Central memory CD8-positive, alpha-beta T cell (primary cell): ENCODE measurements at places on chromosomes 7 and 10.

- DNase-seq, result no peak
Measured at GRCh38 chr10:784403-785088, 95.1 kb upstream of the DIP2C start.

GRCh38 chr7:68309271-68309670 lies 1289.0 kb upstream of the AUTS2 start:
- no peak for DNase-seq

GRCh38 chr7:24475166-24475961 lies 97.9 kb upstream of the PALS2 start:
- DNase-seq, result no peak

DNA sequence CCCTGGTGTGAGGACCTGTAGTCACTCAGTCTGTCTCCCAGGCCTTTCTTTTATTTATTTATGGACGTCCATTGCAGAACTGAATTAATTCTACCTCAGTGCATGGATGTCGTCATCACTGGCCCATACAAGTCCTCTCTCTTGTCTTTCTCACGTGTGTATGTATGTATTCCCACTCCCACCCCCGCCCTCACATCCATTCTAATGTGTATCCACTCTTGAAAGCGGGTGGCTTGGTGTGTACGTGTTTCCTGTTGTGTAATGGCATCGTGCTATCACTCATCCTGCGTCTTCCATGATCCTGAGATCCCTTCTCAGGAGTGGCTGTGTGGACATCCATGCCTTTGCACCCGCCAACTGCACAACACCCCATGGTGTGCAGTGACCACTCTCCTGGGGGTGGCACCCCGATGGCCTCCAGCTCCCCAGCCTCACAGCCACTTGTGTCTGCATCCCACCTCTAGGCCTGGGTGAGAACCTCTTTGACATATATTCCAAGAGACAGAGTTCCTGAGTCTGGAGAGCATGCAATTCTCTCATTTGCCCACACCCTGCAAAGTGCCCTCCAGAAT lies 3.0 kb upstream of the AOC1 start:
- no peak for DNase-seq

- DNase-seq, result no peak
Measured at GRCh38 chr10:117246997-117247671, 6.2 kb downstream of the SLC18A2 start.

DNA sequence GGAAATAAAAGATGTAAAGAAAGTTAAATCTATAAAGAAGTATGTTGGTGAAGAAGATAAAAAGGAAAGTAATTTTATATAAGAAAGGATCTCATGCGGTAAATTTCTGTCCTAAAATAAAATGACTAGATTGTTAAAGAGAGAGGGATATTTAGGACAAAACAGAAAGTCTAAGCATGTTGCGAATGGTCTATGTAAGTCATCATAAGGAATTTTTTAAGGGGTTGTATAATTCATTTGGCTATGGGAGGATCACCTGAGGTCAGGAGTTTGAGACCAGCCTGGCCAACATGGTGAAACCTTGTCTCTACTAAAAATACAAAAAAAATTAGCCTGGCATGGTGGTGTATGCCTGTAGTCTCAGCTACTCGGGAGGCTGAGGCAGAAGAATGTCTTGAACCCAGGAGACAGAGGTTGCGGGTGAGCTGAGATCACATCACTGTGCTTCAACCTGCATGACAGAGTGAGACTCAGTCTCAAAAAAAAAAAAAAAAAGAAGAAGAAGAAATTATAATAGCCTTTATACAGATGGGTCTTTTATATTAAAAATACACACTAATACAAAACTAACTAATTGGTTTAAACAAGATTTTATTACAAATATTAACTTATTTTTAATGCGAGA lies 294.3 kb downstream of the MAGI2 start:
- DNase-seq, result no peak

DNA sequence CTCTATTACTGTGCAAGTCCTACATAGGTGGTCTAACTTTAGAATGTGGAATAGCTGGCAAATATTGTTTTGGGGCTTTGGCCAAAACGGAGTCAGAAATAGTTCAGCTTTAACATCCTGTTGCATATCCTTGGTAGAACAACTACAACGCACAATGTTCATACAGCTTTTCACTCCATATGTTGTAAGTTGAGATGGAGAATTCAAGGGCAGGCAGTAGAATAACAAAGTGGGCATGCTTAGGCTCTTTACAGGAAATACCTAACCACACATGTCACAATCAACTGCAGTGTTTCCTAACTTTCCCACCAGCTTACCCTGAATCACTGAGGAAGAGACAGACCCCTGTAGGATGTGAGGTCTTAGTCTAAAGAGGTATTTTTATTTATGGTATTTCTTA lies 122.3 kb downstream of the PPP1R3A start:
- DNase-seq, result no peak

DNA sequence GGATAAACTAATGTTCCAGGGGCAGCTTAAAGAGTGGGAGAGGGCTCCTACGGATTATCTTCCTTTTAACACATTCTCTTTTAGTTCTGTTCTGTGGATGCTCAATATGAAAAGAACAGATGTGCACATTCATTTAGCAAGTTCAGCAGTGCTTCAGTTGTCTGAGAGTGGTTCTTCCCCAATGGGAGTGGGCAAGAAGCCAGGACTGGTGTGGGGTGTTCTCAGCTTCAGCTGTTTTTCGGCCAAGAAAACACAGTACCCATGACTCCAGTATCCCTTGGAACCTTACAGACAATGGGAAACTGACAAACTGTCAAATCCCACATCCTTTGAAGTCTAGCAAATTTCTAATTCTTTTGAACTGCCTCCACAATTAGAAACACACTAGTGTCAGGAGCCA lies 71.5 kb upstream of the LRRC17 start:
- no peak for DNase-seq

DNA sequence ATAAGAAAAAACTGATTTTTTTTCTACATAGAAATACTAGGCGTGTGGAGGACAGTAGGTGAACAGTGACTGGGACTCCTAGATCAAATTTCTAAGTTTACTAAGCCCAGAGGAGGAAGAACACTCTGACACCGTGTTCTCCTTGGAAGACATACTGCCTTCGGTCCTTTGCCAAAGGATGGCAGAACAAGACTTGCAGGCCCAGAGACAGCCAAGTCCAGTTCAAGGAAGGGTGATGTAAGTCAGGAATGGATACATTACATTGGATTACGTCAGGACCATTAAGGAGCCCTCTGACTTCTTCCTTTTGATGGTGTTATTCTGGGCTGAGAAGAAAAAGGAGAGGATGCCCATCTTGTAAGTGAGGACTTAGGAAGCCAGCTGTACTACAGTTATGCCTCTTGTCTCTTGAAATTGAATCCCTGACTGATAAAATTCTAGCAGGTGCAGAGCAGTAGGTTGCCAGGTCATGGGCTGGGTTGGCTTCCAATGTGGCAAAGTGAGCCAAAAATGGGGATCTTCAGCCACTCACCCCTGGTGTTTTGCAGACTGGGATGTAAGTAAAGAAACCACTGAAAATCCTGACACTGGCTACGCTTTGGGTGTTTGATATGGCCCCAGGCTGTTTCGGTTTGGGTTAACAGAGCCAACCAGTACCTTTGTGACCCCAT lies 45.1 kb downstream of the RELN start:
- DNase-seq, result no peak

DNA sequence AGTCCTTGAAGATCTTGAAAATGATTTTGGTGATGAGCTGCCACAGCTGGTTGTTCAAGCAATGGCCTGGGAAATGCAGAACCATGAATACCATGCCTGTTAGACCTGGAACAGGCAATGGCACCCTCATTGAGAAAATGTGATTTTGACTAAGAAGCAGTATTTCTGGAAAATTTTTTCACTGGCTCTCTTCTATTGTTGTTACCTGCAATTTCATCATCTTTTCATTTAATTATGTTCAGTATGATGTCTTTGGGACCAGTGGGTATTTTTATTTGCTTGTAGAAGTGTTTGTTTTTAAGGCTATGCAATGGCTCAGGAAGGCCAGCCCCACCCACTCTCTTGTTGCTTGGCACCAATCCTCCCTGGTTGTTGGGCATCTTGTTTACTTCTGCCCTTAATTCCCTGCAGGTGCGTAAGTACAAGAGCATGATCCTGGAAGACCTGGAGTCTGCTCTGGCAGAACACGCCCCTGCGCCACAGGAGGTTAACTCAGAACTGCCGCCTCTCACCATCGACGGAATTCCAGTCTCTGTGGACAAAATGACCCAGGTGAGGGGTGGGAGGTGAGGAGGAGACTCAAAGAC lies 78.6 kb downstream of the NRF1 start:
- no peak for DNase-seq

DNA sequence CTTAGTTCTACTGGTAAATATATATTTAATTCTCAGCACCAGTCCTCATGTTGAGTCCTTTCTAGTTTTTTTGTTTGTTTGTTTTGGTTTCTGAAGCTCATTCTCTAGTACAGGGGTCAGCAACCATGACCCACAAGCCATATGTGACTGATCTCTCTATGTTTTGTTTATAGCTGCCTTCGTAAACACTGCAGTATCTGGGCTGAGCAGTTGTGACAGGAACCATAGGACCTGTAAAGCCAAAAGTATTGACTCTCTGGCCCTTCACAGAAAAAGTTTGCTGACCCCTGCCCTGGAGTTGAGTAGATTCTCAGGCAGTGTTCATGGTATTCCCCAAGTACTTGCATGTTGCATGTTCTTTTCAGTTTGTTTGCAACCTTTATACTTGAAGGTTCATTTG lies 20.8 kb downstream of the NET1 start:
- DNase-seq, result no peak

- DNase-seq, result no peak
Measured at GRCh38 chr10:48531486-48531885, 73.4 kb downstream of the ARHGAP22 start.

GRCh38 chr7:48901966-48902365 lies 22.4 kb upstream of the CDC14C start:
- no peak for DNase-seq

GRCh38 chr10:109886781-109887140 lies 36.5 kb downstream of the XPNPEP1 start:
- DNase-seq, result no peak

DNA sequence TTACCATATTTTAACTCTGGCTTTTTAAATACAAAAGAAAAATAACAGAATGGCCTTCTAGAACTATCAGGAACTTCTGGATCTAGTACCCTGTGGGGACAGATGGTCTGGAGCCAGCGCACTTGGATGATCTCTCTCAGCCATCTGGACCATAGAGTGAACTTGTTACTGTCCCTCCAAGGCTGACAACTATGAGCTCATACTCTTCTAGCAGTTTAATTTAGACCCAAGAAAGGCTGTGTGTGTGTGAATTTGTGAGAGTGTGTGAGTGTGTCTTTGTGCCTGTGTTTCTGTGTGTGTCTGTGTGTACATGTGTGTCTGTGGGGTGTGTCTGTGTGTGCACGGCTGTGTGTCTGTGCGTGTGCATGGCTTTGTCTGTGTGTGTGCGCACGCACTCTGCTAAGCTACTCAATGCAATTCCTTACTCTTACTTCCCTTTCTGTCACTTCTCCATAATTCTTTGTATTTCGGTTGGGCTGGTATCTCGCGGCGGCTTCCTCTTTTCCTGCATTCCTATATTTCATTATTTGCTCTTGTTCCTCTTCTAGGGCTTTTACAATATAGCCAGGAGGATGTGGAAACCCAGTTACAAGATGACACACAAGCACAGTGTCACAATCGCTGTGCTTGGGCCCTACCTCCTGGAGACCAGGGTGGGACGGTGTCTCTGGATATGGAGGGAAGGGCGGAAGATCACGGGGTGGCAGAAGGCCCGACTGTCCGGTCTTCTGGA lies 51.9 kb downstream of the IKZF1 start:
- no peak for DNase-seq

DNA sequence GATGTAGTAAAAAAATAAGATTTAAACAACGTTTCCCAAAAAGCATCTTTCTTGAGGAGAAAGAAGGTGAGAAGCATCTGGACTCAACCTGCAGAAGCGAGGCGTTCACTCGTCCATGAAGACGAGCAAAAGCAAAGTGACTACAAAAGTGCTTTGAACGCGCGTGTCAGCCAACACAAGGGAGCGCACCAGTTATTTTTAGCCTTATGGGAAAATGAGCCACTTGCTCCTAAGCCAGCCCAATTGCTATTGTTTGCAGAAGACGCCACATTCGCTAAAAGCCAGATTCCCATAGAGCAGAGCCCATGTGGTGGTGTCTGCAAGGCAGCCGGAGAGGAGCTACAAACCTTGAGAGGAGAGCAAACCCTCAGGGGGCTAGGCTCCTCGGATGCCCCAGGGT lies 122.5 kb downstream of the FAM53B start:
- DNase-seq, result no peak

- DNase-seq, result no peak
Measured at GRCh38 chr7:106420736-106421135, 136.0 kb upstream of the NAMPT start.

DNA sequence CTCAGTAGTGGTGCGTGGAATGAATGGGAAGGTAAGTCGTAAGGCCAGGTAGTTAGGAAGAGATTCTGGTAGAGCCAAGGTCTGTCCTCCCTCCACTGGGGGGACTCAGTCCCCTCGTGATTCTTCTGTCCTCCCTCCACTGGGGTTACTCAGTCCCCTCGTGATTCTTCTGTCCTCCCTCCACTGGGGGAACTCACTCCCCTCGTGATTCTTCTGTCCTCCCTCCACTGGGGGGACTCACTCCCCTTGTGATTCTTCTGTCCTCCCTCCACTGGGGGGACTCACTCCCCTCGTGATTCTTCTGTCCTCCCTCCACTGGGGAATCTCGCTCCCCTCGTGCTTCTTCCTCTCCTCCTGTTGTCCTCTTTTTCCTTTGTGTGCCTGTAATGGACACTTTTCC lies 125.1 kb downstream of the CELF2 start:
- DNase-seq, result no peak

DNA sequence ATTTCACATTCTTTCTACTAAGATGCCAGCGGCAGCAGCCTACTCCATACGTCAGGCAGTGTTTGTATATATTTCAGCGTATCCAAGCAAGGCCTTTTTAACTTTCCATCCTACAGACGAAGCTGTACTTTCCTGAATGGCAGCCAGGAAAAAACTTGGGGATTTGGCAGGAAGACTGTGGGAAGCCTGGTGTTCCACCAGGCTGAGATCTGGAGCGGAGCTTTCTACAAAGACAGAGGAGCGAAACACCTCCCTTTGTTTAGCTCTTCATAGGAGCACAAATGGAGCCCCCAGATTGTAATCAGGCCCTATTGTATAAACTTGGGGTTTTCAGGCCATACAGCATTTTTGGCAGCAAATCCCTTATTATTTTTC lies 143.8 kb downstream of the TES start:
- no peak for DNase-seq

DNA sequence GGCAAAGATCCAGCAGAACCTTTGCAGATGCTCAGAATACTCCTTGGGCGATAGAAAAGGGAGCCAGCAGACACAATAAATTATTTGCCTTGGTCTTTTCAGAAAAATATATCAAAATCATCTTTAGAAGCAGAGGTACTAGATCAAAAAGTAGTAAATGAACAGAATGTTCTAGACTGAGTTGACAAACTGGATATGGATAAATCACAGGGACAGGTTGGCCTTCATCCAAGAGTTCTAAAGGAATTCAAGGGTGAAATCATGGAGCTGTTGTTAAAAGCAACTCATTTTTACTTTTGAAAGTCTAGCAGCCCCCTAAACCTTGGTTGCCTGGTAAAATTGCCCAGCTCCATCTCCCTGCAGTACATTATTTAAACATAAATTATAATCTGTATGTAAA lies 99.1 kb downstream of the PLCE1 start:
- DNase-seq, result no peak

GRCh38 chr7:18210377-18210776 lies 182.7 kb upstream of the PRPS1L1 start:
- no peak for DNase-seq

GRCh38 chr7:97450516-97450915 lies 281.4 kb upstream of the TAC1 start:
- no peak for DNase-seq

- no peak for DNase-seq
Measured at GRCh38 chr7:83643739-83644138, 5.2 kb downstream of the SEMA3E start.

GRCh38 chr7:148886844-148887243 lies 2.8 kb upstream of the EZH2 start:
- no peak for DNase-seq
